ENCODE measurements at places on chromosomes 1 and 21.

- H3K4me1 ChIP-seq: peaks cover 6% of the 10 kb centered on the region
- peak overlapping the region; percentile 87 for H3K27ac ChIP-seq
- no peaks in the 10 kb centered on the region for H3K27me3 ChIP-seq
Observed at GRCh38 chr21:32613436-32614043, 1.4 kb upstream of the CFAP298 start.

- H3K36me3 ChIP-seq: no peaks in the 10 kb centered on the region
- H3K27me3 ChIP-seq: no peaks in the 10 kb centered on the region
- no peak overlapping the region for H3K27ac ChIP-seq
Observed at GRCh38 chr1:236172041-236172579, 29.8 kb downstream of the GPR137B start.

DNA sequence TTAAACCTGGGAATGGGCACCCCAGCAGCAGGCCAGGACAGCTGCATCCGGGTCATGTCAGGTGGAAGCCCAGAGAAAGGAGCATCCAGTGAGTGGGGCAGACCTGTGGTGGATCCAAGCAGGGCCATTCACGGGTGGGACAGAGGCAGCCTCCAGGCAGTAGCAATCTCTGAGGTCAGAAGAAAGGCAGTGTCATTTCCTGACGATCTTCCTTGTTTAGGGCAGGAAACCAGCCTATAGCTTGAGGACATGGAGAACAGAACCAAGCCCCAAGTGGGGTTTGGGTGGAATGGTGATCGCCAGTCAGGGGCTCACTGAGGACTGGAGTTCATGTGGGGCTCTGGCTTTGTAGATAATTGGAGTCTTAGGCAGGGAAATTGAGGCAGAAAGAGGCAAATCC lies 209.4 kb downstream of the HIVEP3 start:
- H3K4me3 ChIP-seq: no peak overlapping the region
- peaks cover 12% of the 10 kb centered on the region for H3K4me1 ChIP-seq
- H3K27ac ChIP-seq: no peak overlapping the region
- no peak for DNase-seq
- no peaks in the 10 kb centered on the region for H3K36me3 ChIP-seq

- DNase-seq: no peak
- no peak overlapping the region for H3K4me3 ChIP-seq
- no peak overlapping the region for H3K27ac ChIP-seq
- H3K4me1 ChIP-seq: no peaks in the 10 kb centered on the region
Observed at GRCh38 chr1:221643404-221644144, 98.3 kb downstream of the DUSP10 start.

All from RWPE2 (cell line).